ENCODE measurements at places on chromosomes 1 and 21.

DNA sequence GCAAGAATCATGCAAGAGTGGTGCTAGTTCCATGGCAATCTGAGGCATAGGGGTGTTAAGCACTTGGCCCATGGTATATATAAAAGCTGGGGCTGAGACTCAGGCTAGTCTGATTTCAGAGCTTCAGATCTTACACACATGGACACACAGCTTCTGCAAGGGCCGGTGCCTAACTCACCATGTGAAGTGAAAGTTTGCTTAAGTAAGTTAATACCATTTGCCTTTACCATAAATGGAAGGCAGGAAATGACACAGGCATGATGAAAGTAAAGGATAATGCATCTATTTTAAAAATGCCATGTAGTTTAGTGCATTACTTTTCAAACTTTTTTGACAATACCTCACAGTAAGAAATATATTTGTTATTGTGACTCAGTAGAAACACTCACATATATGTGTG, 122.6 kb downstream of the KCNJ6 start:
- DNase-seq = no peak

DNA sequence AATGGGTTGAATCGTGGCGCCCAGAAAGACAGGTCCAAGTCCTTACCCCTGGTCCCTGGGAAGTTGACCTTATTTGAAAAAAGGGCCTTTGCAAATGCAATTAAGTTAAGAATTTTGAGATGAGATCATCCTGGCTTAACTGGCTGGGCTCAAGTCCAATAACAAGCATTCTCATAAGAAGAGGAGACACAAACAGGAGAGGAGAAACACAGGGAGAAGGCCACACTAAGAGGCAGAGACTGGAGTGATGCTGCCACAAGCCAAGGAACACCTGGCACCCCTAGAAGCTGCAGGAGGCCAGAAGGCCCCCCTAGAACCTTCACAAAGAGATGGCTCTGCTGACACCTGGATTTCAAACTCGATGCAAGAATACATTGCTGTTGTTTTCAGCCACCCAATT, 44.6 kb downstream of the PDPN start:
- no peak for DNase-seq

DNA sequence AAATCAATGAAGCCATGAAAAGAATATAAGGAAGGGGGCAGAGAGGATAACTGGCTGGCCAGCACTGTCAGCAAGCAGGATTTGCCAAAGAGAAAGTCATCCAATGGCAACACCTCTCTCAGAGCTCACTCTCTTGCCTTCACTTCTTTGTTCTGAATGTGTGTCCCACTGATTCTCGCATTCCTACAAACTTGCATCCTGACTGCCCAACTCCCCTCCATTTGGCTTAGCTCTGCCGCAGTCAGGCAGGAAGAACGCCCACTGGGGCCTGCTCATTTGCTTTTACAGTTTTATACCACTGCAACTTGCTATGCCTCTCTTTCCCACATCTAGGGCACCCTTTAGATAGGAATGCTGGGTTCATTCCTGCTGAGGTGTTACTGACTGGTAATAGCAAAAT, 364.2 kb upstream of the ST6GALNAC5 start:
- DNase-seq = no peak

DNA sequence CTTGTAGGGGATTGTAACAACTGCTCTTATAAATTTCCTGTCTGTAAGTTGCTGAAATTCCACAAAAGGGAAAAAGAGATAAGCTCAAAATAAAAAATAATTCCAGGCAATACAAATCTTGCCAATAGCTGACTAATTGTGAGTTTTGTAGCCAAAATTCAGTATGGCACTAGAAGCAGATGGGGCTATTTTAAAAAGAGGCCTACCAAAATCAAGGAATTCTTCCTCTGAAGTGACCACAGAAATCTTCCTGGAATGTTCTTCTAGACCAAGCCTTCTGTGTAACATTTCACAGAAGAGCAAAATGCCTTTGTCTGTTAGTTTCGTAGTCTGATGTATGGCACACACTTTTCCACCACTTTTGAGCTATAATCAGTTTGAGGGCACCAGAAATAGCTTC, 127.6 kb downstream of the CYYR1 start:
- no peak for DNase-seq

GRCh38 chr1:205481218-205481617, 23.3 kb upstream of the CDK18 start:
- DNase-seq = no peak

GRCh38 chr1:12001249-12001917, 17.9 kb upstream of the MIIP start:
- no peak for DNase-seq

Data from naive thymus-derived CD8-positive, alpha-beta T cell (primary cell).